ENCODE measurements at places on chromosomes 2 and 18. TPM values are rescaled to one million over a fixed set of nuclear protein-coding genes. Genes with fewer than 3 reads are reported as not detected.

GRCh38 chr2:112733456-112733855, 12.6 kb downstream of the NT5DC4 start:
- no peak for DNase-seq

The C18orf32 gene
- total RNA-seq: 36.5 TPM

GRCh38 chr2:166468124-166469024, 25.7 kb downstream of the SCN7A start:
- DNase-seq: no peak

GRCh38 chr18:69786427-69786826, 161.2 kb downstream of the CD226 start:
- no peak for DNase-seq

The BCL11A gene
- 94.4 TPM for total RNA-seq

GRCh38 chr2:71303849-71304248, 27.7 kb upstream of the ZNF638 start:
- DNase-seq: no peak

The KCNG2 gene
- total RNA-seq: not detected

- no peak for DNase-seq
These were observed 31.3 kb upstream of the DNAH7 start for GRCh38 chr2:196099916-196100315.

DNA sequence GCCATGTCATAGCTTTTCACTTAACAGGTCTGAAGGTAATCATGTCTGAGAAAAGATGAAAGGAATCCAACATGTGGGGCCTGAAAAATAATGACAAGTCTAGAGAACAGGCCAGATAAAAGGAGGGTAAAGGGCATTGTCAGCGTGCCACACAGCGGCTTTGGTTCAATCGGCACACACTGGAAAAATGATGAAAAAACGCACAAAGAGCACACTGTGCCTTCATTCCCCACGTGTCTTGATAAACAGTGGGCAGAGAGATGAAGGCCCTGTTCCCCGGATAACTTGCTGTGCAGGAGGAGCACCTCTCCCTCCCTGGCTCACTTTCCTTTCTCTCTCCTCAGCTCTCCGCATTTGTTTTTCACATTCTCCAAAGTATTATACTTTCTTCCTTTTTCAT, 766.3 kb downstream of the TDRD15 start:
- no peak for DNase-seq

The GNAL gene
- 15.9 TPM for total RNA-seq

DNA sequence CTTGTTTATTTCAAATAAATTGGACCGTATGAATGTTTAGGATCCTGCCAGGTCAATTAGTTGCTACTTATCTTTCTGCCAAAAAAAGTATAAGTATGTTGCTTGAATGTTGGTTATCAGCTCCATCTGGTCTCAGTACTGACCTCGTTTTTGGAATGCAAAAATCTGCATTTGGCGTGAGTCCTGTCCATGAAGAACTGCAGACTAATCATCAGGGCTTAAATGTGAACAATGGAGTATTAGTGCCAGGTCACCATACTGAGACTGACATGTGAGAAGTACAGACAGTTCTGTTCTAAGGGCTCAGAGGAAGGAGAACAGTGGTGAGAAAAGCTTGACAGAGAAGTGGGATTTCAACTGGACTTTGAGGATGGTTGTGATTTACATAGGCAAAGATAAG, 393.1 kb upstream of the SLC14A2 start:
- DNase-seq: no peak

GRCh38 chr2:45743531-45744396, 92.3 kb downstream of the PRKCE start:
- peak; percentile 90 for DNase-seq

The ANKRD62 gene
- total RNA-seq: not detected

GRCh38 chr2:230913406-230914143, 11.5 kb downstream of the GPR55 start:
- DNase-seq: no peak

DNA sequence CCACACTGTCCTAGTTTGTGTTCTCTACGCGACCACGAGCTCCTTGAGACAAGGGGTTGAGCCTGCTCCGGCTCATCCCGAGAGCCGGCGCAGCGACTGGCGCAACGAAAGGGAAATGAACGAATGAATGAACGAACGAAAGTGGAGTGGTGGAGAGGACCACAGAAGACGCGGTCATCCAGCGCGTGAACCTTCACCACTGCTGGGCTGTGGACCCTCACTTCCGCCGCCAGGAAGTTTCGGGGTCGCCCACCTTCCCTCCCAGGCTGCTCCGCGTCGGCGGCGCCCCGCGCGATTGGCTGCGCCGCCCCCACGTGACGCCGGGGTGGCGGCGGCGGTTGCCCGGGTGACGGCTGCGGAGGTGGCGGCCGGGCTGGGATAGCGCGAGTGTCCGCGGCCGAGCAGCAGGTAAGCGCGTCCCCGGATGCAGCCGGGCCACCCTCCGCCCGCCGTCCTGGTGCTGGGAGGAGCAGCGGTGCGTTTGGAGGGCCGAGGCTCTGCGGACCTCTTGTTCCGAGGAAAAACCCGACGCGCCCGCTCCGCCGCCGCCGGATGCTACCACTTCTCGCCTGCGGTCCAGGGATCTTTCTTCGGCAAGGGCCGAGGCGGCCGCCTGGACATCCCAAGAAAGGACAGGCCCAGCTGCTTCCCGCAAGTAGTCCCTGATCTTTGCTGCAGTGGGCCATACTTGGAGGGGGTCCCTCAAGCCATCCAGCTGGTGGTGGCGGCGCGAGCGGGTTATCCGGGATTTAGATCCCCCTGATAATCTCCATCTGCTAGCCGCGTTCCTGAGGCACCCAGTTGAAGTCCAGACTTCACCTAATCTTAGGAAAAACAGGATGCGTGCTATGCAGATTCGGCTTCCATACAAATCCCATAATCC, at the start of gene ARMC9:
ARMC9 (plus strand) TSS at position 341 of the 883 bp plus-strand sequence. CDS start 7,608 bp downstream, outside the sequence.
- peak; percentile 91 for DNase-seq

DNA sequence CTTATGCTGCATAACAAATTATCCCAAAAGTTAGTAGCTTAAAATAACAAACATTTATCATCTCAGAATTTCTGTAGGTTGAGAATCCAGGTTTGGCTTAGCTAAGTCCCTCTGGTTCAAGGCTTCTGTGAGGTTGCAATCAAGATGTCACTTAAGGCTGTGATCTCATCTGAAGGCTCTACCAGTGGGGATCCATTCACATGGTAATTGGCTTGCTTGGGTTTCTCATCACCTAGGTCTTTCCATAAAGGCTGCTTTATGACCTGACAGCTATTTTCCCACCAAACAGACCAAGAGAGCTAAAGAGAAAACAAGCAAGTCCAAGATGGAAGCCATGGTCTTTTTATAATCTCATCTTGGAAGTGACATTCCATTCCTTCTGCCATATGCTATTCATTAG, 137.3 kb downstream of the DTNA start:
- no peak for DNase-seq

DNA sequence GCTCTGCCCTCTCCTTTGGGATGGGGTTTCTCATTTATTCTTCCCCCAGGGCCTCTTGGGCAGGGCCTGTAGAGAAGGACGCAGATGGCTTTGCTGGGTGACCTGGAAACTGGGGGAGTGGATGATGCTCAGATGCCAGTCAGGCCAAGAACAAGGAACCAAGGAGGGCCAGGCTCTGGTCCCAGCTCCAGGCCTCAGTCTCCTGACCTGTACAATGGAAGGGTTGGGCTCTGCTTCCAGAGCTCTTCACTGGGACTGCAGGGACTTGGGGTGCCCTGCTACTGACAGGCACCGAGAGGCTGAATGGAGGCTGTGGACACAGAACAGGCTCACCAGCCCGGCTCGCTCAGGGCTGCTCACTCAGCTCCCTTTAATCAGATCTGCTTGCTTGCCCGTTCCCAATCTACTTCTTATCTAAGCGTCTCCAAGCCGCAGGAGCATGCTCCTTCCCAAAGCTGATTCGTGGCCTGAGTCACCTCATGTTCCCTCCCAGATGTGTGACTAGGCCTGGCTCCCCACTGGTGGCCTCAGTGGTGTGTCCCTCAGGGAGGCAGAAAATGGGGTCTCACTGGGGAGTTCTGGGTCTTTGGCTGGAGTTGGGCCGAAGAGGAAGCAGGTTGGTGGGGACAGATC, 82.6 kb upstream of the ODC1 start:
- no peak for DNase-seq

The ABCG8 gene
- not detected for total RNA-seq

GRCh38 chr2:190361572-190361971, 18.2 kb downstream of the INPP1 start:
- no peak for DNase-seq

All from lower leg skin (tissue), 4 donors.